BJ (cell line): ENCODE measurements at places on chromosomes 1 and 21.
A peak's percentile ranks its signal among the peaks of the same experiment; 100 is the strongest.

GRCh38 chr1:111707906-111708305 lies 31.3 kb downstream of the INKA2 start:
- no peak for DNase-seq

GRCh38 chr1:109517337-109517736 lies 7.8 kb upstream of the AMIGO1 start:
- DNase-seq: no peak

DNA sequence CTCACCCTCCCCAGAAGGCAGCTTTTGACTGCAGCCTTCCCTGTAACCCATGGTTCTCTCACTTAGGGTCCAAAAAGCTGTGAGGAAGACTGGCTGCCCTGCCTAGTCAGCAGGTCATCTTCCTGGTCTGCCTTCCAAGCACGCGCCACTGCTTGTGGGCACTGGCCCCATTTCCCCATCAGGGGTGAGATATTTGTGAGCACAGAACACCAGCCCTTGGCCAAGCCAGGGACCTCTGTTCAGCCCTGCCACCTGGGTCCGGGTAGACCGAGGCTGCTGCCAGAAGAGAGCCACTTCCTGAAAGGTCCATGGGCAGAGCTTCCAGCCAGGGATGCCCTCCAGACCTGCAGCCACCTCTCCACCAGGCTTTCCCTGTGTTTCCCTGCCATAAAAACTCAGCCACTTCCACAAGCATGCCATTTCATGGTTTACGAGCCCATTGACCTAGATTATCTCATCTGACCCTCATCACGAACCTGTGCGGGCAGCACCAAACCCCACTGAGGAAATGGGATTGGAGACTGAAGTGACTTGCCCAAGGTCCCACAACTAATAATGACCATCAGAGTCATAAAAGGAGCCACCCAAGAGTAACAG lies 40.5 kb downstream of the GLIS1 start:
- DNase-seq: no peak

DNA sequence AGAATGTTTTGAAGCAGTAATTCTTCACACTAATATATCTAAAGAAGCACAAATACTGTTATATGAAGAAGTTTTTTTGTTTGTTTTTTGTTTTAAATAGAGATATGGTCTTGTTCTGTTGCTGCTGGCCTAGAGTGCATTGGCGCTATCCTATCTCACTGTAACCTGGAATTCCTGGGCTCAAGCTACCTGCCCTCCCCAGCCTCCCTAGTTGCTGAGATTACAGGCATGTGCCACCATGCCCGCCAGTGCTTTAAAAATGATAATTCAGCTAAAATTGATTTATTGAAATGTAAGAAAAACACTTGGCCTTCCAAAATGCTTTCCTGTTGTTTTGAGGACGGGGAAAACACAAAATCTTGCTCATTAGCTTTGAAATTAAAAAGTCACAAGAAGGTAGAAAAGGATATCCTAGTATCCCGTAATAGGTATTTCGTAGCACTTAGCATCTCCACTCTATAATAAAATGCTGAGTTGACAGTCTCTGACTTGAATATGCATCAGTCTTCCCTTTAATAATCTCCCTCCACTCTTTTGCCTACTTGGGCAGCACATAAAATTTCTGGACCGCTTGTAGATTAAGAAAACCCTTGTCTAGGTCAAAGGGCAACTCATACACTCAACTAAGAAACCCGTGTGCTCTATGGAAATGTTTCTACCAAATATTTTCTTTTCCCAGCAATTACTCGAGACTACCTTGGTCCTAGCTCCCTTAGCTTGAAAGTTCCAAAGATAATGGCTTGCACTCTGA lies 1.3 kb downstream of the SCYL3 start:
- no peak for DNase-seq

- peak; percentile 61 for DNase-seq
These were observed 275.5 kb upstream of the RUNX1 start for GRCh38 chr21:35324372-35325220.

DNA sequence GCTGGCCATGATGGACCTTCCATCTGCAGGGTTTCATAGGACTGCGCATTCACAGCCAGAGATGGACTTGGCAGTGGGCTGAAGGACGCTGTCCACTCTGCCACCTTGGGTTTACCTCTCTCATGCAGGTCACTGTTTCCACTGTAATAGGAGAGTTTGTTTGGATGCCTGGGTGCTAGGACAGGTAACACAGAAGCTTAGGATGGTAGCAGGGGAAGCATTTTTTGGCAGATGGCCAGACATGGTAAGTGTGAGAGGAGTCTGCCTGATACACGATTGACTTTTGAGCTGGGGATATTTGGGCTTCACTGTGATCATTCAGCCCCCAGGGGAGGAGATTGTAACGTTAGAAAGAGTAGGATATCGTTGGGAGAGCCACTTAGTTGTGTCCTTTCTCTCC lies 11.8 kb downstream of the PSEN2 start:
- no peak for DNase-seq

DNA sequence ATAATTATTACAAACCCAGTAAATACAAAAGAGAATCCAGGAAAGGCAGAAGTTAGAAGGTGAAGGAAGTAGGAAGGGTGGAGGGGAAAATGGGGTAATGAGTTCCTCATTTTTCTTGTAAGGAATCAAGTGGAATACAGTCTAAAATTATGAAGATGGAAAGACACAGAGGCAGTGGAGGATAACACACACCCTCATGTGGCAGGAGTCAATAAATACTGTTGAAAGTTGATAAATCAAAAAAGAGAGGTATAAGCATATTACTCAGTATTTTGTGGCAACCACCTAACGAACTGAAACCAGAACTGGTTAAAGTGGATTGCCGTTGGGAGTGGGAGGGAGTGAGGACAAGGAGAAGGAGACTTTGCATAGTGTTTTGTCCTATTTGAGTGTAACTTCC lies 78.6 kb upstream of the SLC44A3 start:
- DNase-seq: no peak

DNA sequence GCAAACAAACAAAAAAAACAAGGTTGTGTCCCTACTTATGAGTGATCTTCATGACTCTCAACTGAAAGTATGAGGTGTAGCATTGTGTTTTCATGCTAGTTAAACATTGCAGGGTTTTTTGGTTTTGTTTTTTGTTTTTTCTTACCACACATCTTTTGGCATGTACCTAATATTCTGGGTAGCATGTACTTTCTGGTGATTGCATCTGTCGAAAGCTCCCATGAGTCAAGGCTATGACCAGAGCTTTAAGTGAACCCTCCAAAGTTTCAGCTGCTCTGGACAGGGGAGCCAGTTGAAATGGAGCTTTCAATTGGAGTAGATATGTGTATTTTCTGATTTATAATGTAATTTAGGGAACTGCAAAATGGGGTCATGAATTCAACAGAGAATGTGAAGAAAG lies 115.5 kb downstream of the KCNK2 start:
- DNase-seq: no peak

GRCh38 chr1:169163059-169163458 lies 56.6 kb downstream of the ATP1B1 start:
- no peak for DNase-seq

GRCh38 chr1:214319938-214320337 lies 39.0 kb downstream of the SMYD2 start:
- no peak for DNase-seq

DNA sequence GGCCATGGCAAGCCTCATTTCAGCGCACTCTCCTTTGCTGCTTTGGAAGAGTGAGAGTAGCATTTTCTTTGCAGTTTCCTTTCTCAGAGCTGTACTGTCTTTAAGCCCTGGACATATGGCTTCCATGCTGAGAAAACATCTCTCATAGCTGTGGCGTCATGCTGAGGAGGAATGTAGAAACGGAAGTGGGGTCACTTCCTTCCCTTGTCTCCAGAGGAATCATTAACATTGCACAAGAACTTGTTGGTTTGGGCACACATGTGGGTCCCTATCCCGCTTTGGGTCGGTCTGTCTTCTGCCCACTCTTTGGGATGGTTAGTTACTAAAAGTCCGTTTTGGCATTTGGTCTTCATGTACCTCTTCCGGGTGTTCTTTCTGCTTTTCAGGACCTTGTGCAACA lies 5.6 kb downstream of the MFN2 start:
- no peak for DNase-seq

GRCh38 chr21:35521293-35521692 lies 472.2 kb upstream of the RUNX1 start:
- DNase-seq: no peak

- no peak for DNase-seq
These were observed 111.8 kb downstream of the OSBPL9 start for GRCh38 chr1:51728611-51729155.

GRCh38 chr1:26338670-26339069 lies 15.3 kb downstream of the CRYBG2 start:
- DNase-seq: no peak

DNA sequence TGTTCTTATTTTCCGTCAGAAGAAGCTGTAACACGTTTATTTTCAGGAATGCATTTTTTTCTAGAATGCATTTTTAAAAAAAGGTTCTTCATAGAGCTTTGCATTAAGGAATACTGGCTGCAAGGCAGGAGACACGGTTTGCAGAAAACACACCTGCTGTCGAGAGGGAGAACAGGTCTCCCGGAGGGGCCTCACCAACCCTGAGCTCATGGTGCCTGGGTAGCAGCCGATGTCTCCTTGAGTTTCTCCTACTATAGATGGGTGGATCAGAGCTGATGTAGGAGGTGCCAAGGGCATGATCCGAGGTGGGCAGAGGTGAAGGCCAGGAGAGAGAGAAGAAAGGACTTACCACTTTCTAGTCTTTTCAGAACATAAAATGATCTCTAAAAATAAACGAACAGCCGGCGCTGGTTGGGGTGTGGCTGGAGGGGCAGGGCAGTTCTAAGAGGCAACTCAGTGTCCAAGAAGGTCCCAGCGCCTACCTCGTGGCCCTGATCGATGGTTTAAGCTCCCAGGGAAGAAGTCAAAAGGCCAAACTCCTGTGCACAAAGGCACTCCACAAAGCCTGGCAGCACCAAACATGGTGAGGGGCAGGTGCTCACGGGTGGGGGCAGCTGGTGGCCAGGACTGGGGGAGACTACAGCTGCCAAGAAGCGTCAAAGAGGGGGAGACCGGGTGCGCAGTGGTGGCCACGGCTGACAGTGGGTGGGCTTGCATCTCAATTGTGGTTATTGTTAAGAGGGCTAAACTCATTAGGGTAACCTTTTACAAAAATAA lies 12.2 kb downstream of the MORN1 start:
- DNase-seq: no peak

DNA sequence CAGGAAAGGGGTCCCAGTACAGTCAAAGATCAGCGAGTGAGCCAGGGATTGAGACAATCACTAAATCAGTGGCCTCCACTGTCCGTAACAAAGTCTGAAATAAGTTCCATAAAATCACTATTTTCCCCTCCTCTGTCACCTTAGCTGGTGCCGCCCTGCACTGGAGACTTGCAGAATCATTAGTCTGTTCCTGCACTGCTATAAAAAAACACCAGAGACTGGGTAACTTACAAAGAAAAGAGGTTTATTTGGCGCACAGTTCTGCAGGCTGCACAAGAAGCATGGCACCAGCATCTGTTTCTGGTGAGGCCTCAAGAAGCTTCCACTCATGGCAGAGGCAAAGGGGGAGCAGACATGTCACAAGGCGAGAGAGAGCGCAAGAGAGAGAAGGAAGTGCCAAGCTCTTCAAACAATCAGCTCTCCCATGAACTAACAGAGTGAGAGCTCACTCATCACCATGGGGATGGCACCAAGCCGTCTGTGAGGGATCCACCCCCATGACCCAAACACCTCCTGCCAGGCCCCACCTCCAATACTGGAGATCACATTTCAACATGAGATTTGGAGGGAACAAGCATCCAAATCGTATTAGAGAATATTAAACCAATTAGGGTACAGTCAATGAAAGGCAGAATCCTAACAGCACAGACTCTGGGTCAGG lies 129.8 kb upstream of the TIAM1 start:
- DNase-seq: no peak

DNA sequence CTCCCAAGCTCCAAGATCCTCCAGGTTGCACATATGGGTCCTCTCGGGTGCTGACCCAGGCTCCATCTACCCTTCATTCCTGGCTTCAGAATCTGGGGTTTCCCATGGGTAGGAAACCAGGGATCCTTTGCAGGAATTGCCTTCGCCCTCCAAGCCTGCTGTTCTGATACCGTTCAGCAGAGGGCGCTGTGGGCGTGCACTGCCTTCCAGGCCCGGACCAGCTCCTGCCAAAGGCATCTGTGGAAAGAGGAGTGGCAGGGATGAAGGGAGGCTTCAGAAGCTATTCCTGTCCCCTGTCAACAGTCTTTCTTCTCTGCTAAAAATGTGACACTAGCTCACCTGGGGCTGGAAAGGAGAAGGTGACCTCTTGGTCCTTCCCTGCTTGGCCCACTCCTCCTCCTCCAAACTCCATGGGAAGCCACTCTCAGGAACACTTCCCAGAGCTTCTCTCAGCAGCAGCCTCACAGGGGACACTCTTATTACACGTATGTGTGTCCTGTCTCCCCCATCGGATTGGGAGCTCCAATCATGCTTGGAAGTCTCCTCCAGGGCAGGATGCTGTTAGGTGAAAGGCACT lies 71.2 kb downstream of the VWA5B1 start:
- no peak for DNase-seq

- DNase-seq: no peak
These were observed 464.5 kb upstream of the RGS18 start for GRCh38 chr1:191693797-191694196.

DNA sequence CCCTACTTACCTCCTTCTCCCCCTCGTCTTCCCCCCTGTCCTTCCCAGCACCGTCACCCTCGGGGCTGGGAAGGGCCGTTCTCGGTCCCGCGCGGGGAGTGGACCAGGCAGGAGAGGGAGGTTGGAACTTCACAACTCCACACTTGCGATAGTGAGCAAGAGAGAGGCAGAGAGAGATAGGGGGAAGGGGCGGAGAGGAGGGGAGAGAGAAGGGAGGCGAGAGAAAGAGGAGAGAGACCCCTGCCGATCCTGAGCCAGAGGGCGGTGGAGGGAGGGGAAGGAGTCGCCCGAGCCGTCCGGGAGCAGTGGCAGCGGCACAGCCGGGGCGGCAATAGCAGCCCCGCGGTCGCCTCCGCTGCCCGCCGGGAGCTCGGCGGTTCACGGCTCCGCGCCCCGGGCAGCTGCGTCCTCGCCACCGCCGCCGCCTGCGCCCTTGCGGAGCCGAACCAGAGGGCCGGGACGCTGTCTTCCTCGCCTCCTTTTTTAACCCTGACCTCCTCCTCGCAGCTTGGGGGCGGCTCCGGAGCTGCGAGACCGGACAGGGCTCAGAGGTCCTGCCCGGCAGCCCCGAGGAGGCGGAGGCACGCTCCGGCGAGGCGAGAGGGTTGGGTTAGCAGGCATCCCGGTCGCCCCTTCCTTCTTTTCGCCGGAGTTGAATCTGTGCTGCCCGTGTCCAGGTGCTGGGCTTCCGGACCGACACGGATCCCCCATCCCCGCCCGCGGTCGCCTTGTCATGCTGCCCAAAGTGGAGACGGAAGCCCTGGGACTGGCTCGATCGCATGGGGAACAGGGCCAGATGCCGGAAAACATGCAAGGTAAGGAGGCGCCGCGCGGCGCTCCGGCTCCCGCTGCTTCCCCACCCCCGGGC lies 11.7 kb downstream of the NR5A2 start:
- no peak for DNase-seq

GRCh38 chr1:163055531-163055930 lies 13.6 kb upstream of the RGS4 start:
- DNase-seq: no peak

GRCh38 chr1:21000245-21000594 lies 176.5 kb downstream of the EIF4G3 start:
- DNase-seq: no peak
